Colonic mucosa (tissue), 4 donors: ENCODE measurements at places on chromosomes 3 and 15. TPM values are rescaled to one million over a fixed set of nuclear protein-coding genes. Genes with fewer than 3 reads are reported as not detected.

SLC22A14 gene
- total RNA-seq, result 0.44 TPM

NOX5 gene
- 0.17 TPM for total RNA-seq

SNX4 gene
- total RNA-seq, result 45.0 TPM

SMCO1 gene
- not detected for total RNA-seq

SKOR1 gene
- total RNA-seq, result 0.10 TPM

PLSCR5 gene
- not detected for total RNA-seq

CMC1 gene
- total RNA-seq, result 29.7 TPM

IL17RB gene
- total RNA-seq, result 25.7 TPM

HDC gene
- 2.0 TPM for total RNA-seq

SCG5 gene
- 4.1 TPM for total RNA-seq

CRABP1 gene
- total RNA-seq, result 1.3 TPM
